T47D (cell line): ENCODE measurements at places on chromosomes 2 and 18.

DNA sequence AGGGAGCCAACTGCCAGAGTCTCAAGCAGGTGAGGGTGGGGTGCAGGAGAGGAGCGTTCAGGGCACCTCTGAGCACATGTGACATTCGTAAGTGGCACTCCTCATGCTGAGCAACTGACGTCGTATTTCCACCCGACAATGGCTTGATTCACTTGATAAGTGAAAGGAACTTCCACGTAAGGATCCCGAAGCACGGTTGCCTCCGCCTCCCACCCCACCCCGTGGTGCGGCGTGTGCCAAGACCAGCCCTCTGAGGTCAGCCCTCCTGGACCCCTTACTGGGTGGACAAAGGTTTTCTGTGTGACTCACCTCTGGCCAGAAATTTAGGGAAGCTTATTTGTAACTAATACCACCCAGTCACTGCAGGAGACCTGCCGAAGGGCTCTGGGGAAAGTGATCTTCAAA lies 59.9 kb downstream of the AGAP1 start:
- DNase-seq: no peak

GRCh38 chr2:15729709-15730544 lies 138.3 kb downstream of the DDX1 start:
- no peak for DNase-seq

- DNase-seq: no peak
Measured at GRCh38 chr2:83960371-83960770, 498.7 kb downstream of the SUCLG1 start.

GRCh38 chr2:60502144-60502543 lies 51.3 kb downstream of the BCL11A start:
- DNase-seq: no peak

- no peak for DNase-seq
Measured at GRCh38 chr2:165428926-165429325, 40.6 kb upstream of the CSRNP3 start.

DNA sequence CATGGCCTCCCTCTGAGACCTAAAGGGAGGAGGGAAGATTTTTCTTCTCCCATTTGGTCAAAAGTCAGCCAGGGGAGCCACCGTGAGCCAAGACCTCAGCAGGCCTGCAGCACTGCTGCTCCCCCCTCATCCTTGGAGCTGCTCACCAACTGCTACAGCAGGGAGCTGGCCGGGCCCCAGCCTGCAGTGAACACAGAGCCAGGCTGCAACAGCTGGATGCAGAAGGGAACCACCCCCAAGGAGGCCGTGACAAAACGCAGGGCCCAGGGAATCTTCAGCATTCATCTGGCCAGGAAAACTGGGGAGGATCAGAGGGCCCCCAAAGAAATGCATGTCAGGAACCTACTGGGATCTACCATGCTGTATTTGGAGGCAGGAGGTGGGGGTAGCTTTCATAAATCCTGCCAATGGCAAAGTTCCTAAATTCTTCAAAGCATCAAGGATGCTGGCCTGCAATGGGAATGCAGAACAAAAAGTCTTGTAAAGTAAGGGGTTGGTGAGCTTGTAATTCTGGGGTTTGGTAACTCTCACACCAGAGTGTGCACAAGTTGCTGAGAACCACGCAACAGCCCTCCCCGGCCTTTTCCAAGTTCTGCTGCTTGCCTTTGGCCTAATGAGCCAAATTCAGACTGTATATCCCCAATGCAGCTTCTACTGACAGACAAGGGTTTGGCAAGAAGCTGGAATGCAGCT lies 61.0 kb downstream of the CACNB4 start:
- DNase-seq: no peak

DNA sequence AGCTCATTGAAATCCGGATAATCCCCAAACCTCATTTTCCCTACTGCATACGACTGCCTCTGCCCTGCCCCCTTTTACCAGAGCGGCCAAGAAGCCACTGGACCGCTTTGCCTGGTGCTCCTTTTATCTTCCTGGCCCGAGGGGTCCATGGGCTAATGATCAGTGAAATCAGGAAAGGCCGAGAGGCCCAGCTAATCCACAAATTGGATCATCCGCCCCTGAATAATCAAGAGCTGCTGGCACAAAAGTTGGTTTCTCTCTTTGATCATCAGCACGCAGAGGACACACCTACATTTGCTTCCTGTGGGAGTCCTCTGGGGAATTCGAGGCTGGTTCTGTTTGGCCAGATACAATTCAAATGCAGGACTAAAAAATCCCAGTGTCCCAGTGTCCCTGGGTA lies 144.5 kb downstream of the INSIG2 start:
- DNase-seq: no peak

DNA sequence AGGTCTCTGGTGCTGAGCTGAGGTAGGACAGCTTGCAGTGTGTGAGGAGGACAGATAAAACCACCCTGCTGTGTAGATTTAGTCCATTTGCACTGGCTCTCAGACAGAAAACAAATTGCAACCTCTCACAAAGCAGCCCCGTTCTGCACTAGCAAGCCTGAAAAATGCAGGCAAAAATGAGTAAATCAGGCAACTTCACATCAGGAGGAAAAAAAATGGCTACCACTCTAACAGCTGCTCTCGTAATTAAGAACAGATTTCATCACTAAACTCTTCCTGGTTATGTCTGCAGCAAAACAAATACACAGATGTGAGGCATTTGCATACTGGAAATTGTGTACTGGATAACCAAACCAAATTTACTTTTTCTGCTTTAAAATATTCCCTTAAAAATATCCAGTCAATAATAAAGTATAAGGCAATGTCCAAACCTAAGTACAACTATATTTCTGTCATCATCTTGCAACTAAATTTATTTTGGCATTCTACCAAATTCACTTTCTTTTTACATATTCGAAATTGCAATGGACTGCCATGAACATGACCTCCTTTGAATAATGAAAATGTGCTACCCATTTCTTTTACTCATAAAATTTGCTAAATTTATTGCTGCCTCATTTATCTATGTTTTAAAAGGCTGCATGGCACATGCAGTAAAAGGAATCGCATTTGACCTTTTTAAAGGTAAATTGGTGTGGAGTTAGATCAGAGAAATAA lies 157.4 kb downstream of the AFF3 start:
- no peak for DNase-seq

- no peak for DNase-seq
Measured at GRCh38 chr2:27754138-27754588, 17.4 kb upstream of the MRPL33 start.

- DNase-seq: no peak
Measured at GRCh38 chr18:35584735-35585134, 3.2 kb downstream of the GALNT1 start.

- no peak for DNase-seq
Measured at GRCh38 chr2:128519517-128520215, 201.0 kb upstream of the HS6ST1 start.

DNA sequence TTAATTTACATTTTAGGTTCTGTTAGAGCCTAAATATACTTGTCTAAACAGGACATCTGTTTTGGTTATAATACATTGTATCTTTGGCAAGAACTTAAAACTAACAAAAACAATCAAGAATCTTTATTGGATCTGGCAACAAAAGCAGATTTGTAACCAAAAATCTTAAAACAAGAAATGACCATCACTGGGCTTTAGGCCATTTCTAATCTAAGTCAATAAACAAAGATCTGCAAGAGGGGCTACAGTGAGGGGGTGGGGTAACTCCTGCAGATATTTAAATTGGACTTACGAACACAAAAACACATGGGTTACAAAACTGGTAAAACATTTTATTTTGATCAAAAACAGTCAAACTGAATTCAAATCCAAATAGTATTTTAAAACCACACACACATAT lies 77.3 kb downstream of the SRBD1 start:
- no peak for DNase-seq

DNA sequence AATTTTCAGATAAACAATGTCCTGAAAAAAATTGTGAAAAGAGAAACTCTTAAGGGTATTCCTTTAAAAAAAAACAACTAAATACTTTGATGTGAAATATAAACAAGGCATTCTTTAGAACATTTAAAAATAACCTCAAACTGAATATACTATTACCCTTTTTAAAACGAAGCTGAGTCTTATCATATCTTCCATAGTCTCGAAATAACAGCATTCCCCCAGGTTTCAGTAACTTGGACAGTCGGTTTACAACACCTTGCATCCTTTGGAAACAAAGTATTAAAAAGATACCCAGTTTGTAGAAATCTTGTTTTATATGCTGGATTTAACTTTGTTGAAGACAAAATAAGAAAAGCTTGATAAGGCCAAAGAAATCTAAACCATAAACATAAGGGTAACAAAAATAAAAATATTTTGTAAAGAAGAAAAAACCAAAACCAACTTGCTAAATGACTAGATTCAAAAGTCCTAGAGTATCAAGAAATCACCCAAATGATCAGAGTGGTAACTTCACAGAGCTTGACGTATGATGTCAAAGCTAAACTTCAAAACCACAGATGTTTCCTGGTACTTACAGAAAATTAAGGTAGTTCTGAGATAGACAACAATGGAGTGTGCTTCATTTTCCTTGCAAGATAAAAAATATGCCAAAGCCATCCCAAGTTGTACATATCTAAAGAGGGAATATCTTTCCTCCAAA lies 107.8 kb downstream of the METTL8 start:
- DNase-seq: no peak

DNA sequence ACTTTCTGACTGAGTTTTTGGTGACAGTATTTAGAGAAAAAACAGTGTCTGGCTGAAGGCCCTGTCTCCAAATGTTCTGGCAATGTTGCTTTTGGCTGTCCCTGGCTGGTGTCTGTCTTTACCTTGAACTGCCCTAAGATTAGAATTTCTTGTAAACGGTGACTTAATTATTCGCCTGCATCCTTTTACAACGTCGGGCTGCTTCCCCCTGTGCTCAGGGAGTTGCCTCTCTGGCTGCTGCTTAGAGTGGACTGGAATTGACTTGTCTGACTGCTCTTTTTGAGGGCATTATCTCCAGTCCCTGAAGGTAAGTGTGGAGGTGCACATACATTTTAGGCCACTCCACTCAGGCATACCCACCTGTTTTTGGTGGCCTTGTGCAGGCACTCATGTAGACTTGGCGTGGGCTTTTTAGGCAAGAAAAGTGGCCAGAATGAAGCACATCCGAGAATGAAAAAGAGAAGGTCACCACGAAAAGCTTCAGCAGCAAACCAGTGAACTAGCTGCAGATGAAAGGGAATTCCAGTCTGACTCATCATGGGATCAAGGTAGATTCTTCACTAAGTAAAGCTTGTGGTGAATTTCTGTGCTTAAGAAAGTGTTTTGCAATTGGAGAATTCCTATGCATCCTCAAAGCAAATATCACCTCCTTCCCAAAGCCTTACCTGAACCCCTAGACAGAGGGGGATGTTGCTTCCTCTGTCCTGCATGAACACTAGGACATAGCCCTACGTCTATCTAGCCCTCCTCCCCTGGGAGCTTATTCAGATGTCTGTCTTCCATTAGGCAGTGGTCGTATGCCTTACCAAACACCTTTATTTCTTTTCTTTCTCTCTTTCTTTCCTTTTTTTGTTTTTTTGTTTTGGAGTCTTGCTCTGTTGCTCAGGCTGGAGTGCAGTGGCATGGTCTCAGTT lies 230.3 kb upstream of the TRIB2 start:
- DNase-seq: no peak

DNA sequence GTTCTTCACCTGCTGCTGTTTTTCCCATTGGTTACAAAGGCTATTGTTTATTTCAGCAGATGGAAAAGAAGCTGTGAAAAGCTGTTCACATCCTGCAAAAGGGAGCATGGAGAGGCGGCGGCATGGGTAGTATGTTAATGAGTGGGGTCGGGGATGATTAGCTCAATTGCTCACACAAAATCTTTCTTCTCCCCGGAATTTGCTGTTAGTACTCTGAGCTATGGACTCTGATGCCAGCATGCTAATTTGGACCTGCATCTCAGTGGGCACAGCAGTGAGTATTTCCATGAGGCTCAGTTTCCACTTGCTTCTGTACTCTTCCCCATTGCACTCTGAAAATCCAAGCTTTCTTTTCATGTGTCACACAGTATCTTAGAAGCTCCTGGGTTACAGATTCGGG lies 61.6 kb downstream of the DNER start:
- no peak for DNase-seq

GRCh38 chr18:24811950-24812681 lies 351.7 kb downstream of the HRH4 start:
- no peak for DNase-seq

GRCh38 chr18:72940986-72941385 lies 73.2 kb upstream of the NETO1 start:
- DNase-seq: no peak

- peak; percentile 76 for DNase-seq
Measured at GRCh38 chr2:101341901-101342624, 33.6 kb upstream of the RNF149 start.

DNA sequence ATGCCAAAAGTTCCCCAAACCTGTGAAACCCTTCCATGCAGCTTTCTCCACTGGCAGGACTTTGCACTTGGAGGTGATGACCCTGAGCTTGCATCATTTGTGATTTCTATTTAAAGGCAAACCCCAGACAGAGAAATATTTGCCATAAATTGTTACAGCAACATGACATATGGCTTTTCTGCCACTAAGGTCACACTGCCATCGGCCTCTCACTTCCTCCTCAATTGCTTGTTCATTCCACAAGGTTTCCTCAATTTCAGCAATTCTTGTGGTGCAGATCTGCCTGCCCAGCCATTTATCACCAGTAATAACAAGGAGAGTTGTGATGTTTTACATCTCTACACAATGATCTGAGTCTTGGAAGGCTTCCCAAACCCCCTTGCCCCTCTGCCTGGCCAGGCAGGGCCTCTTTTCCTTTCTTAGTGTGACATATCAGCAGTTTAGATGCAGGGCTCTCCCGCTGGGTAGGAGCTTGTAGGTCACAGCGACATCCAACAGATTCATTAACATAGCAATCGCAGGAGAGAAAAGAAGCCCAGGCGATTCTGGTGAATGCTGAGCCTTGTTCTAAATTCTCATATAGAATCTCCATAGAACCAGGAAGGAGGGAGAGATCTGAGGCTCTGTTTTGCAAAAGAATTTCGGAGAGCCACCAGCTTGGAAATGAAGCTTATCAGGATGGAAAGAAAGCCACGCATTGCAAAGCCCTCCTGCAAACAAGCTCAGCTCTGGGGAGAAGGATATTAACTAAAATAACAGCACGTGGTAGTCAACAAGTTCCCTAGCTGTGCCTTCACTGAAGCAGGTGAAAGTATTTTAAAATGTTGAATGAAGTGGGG lies 46.7 kb upstream of the ITGA6 start:
- DNase-seq: no peak

DNA sequence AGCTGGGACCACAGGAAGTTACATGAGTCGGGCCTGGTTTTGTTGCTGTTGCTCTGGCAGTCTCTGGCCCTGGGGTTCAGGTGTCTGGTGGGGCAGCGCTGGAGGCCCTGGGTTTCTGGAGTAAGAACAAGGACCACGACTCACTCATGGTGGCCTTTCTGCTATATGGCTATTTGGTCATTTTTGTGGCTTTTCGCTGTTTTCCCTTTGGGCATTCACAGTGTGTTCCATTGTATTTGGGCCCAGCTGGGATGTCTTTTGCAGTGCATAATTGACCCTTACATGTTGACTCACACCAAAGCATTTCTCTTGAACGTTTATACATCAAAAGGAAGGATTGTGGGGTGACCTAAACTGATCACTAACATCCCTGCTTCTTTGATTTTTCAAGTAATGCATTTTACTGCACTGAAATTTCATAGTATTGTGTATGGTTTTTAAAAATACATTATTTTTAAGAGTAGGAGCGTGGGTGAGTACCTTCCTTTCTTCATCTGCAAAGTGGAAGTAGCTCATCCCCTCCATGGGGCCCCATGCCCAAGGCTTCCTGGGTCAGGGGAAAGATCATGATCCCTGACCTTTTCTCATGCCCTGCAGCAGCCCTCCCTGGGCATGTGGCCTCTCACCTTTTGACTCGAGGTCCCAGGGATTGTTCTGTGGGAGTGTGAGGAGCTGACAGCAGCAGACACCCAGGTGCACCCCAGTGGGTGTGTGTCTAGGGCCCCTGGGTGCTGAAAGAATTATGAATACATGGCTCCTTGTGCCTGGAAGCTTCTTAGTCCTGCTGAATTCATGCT lies 225.5 kb downstream of the AGAP1 start:
- no peak for DNase-seq
